CD4-positive, alpha-beta T cell treated with Interleukin-6 for 4 hours (primary cell): ENCODE measurements at places on chromosomes 6 and 20.

GRCh38 chr6:6560909-6561308, 27.6 kb upstream of the LY86 start:
- no peak for DNase-seq

- no peak for DNase-seq
Observed at GRCh38 chr20:38091441-38092216, 58.1 kb downstream of the RPRD1B start.

DNA sequence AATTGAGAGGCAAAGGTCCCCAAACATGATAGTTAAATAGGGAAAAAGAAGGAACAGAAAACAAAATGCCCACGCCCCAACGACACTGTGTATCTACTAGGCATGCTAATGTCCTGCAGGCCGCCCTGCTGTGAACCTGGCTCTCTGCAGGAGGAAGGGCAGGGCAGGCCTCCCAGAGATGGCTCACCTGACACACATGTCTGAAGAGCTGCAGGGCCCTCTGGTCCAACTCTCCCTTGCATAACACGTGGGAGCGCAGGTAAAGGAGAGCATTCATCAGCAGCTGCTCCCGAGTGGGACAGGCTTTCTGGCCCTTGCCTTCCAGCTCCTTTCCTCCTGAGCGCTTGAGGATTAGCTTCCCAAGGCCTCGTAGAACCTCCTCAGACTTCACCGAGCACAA, 53.7 kb upstream of the LYRM2 start:
- DNase-seq, result no peak

DNA sequence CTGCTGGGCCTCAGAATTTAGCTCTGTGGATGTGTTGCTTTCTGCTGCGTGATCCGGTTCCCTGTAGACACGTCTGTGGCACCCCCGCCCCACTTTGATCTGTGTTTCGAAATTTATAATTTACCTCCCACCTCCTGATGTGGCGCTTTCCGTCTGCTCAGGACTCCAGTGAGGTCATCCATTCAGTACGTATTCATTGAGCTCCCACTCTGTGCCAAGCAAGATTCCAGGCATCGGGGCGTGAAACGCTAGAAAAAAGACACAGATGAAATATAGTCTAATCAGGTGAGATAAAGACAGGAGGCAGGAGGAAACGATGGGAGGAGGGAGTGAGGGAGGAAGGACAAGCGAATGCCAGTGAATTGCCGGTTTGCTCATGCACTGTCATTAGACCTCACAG, 431.9 kb upstream of the SULF2 start:
- no peak for DNase-seq

DNA sequence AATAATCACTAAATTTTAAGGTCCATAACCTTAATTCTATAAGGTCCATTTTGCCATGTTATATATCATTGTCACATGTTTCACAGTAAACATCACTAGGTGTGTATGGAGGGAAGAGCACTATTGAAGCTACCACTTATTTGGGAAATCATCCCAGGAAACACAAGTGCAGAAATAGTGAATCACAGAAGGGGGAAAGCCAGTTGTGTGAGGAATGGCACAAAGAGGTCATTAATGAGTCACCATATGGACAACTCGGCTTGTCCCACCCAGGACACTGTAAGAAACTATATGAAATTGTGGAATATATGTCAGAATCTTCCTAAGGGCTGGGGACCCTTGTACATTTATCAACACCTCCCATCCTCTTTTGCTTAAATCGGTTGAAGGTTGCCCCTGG, 13.7 kb downstream of the BTN3A1 start:
- DNase-seq, result no peak

DNA sequence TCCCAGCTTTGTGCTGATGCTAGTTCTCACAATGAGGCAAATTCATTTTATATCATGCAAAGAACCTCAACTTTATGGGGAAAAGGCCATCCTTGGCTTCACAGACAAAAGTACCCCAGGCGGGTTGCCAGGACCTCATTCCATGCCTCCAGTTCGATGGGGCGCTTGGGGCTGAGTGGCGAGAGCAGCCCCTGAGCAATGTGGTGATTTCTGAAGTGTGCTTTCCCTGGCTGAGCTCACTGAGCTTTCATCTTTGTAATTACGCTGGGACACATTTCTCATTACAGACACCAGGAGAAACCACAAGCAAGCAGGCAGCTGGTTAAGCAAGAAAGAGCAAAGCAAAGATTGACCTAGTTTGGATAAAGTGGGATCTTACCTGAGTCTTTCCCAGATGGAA, 301.5 kb upstream of the CDH4 start:
- DNase-seq, result no peak

DNA sequence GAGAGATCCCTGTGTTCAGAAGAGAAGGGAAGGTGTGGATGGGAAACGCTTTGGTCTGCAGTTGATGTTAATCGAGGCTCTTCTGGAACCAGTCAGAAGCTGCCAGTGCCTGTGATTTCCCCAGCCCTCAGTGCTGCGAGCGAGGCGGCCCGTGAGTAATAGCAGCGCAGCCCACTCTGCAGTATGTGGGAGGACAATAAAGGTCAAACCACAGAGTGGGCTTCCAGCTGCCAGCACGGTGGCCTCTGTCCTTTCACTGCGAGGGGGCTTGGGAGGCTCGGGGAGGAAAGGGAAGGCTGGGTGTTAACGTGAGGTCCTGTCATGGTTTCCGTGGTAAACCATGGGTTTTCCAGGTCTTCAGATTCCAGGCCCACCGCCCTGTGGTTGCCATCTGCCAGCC, 32.3 kb upstream of the TAGAP start:
- no peak for DNase-seq

GRCh38 chr6:109010705-109011102, 83.9 kb downstream of the SESN1 start:
- no peak for DNase-seq

- DNase-seq, result no peak
Observed at GRCh38 chr6:165883851-165884640, 221.0 kb upstream of the PDE10A start.

DNA sequence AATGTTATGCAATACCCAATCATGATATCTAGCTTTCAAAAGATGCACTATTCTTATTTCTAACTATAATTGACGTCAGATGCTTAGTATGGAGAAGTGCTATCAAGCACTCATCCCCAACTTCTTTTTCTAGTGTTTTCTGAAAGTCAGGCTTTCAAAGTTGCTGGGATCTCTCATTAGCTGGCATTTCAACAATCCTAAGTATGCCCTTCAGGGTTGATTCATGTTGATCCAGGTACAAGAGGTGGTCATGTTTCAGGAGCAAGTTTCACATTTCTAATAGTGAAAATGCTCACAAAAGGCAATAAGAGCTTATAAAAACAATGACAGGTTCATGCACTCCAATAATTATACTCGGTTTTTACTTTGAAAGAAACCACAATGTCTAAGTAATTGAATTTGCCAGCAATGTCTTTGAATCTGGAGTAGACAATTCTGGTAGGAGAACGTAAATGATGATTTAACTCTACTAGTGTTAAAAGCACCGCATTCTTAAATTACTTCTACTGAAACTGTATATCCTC, 193.7 kb upstream of the KHDRBS2 start:
- DNase-seq, result no peak

DNA sequence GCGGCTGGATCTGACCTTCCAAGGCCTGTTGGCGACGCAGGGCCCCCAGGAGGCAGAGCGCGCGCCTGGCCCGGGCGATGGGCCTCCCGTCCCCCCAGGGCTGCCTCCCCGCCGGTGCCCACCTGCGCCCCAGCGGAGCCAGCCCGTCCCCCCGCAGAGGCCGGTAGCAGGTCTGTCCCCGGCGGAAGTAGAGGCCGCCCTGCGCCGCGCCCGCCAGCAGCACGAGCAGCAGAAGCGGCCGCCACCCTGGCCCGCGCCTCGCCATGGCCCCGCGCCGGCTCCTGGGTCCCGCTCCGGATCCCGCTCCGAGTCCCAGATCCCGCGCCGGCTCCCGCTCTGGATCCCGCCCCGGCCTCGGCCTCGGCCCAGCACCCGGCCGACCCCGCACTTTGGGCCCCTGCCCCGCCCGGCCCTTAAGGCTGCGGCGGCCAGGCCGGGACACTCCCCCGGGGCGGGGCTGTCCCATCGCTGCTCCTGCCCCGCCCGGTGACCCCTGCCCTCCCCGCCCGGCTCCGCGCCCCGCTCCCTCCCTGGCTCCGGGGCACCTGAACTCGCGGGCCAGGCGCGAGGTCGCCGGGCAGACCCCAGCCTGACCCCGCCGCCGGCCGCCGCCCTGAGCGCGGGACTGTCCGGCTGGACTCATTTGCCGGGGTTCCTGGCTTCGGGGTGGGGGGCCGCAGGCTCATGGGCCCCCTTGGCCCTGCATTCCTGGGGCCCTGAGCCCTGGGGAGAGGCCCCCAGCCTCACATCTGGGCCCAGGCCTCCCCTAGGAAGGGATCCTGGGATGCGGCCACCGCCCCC, at the start of gene CTSZ:
CTSZ (minus strand) TSS at position 391 of the 801 bp plus-strand sequence; CDS start at position 265, 126 bp downstream.
- peak; percentile 59 for DNase-seq

DNA sequence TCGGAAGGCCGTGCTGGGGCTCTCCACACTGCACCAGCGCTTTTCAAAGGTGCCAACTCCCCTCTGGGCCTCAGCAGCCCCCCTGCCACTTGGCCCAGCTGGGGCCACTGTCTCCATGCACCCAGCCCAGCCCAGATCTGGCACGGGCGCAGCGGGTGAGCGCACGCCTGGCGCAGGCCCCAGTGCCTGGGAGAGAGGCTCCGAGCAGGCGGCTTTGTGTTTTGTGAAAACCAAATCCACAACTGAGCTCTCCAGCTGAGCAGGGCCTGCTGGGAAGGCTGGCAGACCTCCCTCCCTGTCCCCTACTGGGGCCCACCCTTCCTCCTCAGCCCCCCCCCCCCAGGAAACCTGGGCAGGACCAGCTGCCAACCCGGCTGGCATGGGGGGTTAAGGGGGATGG, 17.0 kb downstream of the MDGA1 start:
- DNase-seq, result no peak

DNA sequence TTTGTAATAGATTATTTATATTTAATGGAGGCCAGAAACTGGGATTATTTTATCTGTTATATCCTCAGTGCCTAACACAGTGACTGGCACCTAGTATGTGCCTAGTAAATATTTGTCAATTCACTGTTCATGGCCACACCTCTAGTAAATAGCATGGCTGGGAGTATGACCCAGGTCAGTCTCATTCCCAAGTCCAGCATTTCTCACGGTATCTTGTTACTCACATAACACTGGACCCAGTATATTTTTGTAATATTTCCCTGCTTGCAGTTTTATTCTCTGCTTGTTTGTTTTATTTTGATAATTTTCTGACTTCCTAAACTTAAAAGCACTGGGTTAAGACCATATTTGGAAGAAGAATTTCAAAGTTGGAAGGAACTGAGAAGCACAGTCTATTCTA, 47.7 kb downstream of the CTNNBL1 start:
- no peak for DNase-seq

DNA sequence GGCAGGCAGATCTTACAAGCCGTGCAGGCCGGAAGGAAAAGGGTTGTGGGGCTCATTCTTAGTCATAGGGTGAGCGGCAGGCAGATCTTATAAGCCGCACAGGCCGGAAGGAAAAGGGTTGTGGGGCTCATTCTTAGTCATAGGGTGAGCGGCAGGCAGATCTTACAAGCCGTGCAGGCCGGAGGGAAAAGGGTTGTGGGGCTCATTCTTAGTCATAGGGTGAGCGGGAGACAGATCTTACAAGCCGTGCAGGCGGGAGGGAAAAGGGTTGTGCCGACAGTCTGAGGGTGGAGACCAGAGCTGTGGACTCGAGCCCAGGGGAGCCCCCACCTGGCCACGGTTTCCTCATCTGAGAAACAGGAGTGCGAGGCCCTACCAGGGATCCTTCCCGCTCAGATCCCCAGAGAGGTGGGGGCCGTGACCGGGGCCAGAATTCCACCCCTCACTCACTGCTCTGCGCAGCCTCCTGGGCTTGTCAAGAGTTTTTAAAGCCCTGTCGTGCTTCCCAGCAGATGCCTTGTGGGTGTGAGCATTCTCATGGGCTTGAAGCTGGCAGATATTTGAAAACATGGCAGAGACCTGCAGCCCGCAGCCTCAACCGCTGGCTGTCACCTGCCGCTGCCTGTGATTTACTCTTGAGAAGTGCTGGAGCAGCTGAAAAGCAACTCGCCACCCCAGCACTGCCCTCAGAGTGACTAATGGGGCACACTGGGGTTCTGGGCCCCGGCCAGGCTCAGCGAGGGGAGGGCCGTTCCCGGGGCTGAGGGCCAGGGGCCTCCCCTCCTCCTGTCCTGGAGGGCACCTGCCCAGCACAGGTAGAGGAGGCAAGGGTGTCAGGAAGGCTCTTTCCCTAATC, 31.9 kb downstream of the NTSR1 start:
- DNase-seq, result peak; percentile 91

DNA sequence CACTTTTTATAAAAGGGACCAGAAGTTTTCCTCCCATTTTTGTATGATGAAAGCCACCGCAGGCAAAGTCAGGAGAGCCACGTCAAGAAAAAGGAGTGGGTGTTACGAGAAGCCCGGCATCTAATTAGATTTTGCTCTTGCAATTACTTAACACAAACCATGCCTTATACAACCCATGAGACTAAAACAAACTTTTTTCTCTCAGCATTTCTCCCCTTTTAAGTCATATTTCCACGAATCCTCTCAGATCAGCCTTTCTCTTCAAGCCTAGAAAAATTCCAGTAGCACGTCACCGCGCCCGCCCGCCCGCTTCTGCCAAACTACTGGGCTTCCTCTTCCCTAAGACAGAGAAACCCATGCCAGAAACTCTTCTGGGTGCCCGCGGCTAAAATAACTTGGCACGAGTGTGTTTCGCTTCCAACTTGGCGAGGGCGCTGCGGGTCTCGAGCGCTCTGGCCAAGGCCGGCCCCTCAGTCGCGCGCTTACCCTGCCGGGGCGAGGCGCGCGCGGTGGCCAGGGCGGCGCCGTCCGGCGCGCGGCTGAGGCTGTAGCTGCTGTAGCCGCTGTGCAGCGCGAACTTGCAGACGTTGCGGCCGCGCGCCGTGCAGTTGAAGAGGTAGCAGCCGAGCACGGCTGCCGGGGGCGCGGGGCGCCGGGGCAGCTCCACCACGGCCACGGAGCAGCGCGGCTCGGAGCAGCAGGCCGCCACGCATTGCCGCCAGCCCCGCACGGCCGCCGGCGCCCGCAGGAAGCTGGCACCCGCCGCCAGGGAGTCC, 1.0 kb downstream of the LRP11 start:
- peak; percentile 34 for DNase-seq

DNA sequence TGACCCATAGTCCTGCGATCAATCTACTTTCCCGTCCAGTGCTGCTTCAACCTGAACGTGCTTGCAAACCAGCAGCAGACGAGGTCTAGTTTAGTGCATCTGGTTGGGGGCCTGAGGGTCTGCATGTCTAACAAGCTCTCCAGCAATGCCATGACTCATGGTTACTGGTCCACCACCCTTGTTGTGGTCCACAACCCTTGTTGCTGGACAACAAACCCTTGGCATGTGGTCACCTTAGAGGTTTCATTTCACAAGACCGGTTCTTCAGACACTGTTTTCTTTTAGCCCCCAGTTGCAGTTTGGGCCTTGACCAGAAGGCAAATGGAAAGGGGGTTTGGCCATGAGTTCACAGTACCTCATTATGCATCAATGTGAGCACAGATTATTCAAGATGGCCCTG, 424.8 kb downstream of the QKI start:
- no peak for DNase-seq
